DMS53 (cell line): ENCODE measurements at places on chromosomes 16 and 17.

DNA sequence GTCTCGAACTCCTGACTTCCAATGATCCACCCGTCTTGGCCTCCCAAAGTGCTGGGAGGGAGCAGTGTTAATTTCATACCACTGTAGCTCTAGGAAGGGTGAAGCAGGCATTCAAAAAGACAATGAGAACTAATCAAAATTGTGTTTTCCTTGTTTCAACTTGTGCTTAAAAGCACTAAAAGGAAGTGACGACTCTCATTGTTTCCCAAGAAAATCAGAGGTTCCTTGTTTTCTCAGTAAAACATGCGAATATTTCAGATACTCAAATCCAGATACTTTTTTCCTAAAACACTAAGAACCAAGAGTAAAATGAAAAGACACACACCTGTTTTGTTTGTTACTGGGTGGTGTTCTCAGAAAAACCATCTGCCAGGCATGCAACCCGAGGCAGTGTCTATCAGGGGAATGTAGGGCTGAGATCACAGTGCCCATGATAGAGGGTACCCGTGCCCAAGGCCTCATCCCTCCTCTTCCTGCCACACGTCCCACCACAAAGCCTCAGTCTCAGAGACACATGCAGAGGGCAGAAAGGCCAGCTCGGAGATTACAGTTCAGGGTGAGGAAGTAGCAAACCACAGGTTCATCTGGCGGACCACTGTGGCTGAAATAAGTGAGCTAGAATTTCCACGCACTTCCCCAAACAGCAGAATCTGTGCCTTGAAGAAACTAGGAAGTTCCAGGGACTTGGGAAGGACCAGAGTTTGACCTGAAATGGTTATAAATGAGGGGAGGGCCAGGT lies 33.7 kb downstream of the GINS3 start:
- DNase-seq: no peak

DNA sequence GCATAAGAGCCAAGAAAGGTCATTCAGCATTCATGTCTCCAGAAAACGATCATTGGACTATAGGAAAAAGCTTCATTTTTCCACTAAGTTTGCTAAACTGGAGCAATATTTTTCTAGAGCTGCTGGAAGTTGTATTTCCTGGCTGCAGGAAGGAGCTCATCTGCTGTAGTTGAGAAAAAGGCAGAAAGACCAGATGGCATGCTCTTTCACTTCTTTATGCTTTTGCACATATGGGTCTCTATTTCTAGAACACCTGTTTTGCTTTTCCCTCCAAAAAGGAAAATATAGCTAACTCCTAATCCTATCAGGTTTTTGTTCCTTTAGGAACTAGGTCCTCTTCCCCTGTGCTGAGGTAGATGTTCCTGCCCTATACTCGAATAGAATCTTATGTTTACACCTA lies 61.9 kb upstream of the HLF start:
- DNase-seq: no peak

DNA sequence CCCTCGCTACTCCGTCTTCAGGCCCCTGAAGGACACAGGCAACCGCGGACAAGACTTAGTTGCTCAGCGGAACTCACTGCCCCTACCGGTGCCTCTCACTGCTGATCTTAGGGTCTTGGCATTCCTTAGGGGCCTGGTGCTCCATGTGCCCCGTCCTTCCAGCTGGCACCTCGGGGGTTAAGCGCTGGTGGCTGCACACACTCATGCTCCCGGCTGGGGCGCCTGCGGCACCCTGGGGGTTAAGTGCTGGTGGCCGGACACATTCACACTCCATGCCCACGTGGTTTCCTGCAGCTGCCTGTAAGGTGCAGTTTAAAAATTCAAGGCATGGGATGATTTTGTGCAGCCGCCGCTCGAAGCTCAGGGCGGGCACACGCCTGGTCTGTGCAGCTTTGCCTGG lies 45.1 kb downstream of the BAIAP2 start:
- no peak for DNase-seq

DNA sequence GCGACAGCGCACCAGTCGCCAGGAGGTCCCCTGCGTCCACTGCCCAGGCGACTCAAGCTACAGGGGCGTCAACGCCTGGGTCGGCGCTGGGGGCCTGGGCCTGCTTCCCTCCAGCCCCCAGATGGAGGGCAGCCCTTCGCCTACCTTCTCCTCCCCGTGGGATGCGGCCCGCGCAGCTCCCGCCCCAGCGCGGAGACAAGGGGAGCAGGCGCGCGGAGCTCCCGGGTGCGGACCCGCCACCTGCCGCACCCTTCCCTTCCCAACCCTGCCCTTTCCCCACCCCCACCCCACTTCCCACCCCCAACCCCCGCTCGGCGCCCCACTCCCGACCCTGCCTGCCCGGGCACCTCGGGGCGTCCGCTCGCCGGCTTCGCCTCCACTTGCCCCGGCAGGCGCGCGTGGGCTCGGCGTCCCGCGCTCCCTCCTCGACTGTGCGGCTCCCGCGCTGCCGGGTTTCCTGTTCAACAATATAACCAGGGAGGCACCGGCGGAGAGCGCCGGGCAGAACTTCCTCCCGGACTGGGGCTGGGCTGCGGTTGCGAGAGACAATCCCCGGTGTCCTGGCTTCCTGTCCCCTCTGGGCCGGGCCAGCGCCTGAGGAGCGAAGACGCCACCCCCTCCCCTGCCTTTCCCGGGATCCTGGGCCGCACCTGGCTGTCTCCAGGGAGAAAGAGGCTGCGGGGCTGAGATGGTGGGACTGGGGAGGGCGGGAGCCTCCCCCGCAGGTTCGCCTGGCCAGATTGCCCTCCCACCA lies at the start of gene ARHGAP27:
TSS of gene ARHGAP27 (minus strand) at position 466 of the 754 bp plus-strand sequence. CDS start 2,591 bp downstream, outside the sequence.
- DNase-seq: peak; percentile 85

DNA sequence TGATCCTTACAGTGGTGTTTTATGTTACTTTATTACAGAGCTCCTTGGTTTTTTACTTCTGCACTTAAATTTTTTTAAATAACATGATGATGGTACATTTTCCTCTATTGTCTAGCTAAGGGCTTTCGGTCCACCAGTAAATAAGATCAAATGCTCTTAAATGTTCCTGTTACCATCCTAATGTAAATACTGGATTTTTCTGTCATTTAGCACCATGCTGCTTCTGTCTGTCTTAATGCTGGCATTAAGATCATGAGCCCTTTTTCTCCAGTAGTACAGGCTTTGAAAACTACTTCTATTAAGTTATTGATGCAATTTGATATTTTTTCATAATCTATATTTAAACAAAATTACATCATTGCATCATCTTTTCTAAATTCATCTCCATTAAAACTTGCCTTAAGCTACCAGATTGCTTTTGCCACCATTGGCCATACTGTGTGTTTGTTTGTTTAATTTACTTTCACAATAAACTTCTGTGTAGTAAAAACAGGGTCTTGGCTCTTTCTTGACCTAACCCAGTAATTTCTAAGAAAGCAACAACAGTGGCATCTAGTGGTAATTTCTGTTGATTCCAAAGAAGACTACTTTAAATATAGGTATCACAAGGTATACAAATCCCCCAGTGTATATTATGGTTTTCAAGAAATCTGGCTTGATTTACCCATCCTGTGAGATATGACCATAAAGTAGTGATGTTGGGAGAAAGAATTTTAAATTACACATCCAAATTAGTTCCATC lies 9.0 kb upstream of the PHAF1 start:
- DNase-seq: peak; percentile 33

GRCh38 chr16:27312580-27313421 lies 973 bp upstream of the IL4R start:
- no peak for DNase-seq

GRCh38 chr16:52191531-52192134 lies 355.3 kb downstream of the TOX3 start:
- DNase-seq: peak; percentile 84

- no peak for DNase-seq
These were observed 1466.0 kb upstream of the GOT2 start for GRCh38 chr16:60200161-60200560.

GRCh38 chr16:28609631-28610594 lies at the start of gene SULT1A1:
TSS of gene SULT1A1 (minus strand) at chr16:28610044. CDS start at chr16:28608855, 1,189 bp downstream.
- DNase-seq: no peak

DNA sequence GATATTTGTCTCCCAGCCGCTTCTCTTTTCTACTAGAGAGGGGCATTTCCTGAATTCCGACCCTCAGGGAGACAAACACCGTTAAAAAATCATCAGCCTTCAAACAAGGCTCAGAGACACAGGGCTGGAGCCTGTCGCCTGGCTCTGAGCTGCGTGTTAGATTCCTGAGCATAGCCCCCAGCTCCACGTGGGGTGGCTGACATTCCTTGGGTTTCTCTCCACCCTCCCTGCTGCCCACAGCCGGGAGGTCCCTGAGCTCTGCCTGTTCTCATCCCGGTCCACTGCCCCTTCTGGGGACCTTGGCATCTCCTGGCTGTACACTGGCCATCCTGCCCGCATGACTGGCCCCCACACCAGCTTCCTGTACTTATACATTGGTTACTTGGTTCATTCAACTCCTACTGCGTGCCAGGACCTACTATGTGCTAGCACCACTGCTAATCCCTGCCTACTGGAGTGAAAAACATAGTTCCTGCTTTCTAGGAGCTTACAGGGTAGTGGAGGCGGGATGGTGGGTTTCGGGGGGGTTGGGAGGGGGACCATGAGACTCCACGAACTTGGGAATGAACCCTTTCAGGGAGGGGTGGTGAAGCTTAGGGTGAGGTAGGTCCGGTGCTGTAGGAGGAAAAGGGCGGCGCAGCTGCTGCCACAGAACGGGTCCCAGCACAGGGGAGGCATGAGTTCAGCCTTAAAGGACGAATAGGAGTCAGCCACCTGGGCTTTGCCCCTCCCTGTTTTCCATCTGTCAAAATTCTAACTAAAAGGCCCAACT lies 52.1 kb upstream of the TMEM132E start:
- no peak for DNase-seq

DNA sequence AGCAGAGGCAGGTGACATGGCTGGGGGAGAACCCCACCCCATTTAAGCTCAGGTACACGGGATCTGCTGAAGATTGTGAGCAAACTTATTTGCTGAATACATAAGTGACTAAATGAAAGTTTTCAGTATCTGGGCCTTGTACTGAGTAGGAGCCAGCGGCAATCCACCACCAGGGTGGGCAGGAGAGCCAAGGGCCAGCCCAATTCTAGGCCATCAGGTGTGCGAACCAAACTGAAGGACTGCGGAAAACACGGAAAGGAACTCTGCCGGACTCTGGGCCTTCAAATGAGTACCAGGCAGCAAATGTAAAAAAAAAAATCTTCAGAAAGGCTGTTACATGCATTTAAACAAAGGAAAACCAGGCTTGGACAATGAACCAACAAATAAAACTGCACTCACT lies 19.7 kb downstream of the ARHGAP17 start:
- DNase-seq: no peak

- peak; percentile 69 for DNase-seq
These were observed 13.2 kb upstream of the RGS9 start for GRCh38 chr17:65123757-65124675.

- peak; percentile 37 for DNase-seq
These were observed 6.6 kb downstream of the DHODH start for GRCh38 chr16:72015124-72015523.

DNA sequence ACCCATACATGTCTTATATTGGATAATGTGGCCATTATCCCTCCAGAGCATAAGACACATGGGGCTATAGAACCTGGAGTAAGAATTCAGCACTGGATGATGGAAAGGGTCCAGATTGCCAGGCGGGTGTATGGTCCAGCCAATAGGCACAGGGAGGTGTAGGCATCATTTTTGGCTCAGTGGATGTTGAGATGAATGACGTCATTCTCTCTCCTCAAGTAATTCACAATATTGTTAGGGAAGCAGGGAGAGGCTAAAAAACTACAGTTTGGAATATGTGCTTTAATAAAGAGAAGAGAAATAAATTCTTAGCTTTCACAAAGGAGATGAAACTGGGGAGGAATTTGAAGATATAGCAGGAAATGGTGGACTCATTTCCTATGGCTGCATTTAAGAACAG lies 461.1 kb upstream of the GOT2 start:
- DNase-seq: no peak

DNA sequence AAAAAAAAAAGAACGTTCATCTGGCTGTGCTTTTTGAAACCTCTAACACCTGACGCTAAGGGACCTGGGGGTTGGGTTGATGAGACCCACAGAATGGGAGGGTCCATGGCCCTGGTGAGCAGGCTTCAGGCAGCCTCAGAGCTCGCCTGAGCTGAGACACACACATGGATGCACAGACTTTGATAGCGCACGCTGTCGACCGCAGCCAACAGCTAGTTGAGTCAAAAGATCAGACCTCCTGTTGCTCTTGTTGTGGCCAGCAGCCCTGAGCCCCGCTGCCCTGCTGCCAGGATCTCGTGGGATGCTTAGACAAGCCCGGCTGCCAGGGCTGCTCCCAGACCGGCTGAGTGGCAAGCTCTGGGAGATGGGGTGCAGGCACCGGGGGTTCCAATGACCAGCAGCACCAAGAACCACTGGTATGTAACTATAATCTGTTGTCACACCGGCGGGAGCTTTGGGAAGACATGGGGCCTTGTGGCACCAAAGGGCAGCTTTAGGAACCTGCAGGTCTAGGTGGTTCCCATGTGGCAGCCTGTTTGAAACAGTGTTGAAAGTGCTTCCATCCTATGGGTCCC lies 20.0 kb upstream of the MEAK7 start:
- DNase-seq: no peak

DNA sequence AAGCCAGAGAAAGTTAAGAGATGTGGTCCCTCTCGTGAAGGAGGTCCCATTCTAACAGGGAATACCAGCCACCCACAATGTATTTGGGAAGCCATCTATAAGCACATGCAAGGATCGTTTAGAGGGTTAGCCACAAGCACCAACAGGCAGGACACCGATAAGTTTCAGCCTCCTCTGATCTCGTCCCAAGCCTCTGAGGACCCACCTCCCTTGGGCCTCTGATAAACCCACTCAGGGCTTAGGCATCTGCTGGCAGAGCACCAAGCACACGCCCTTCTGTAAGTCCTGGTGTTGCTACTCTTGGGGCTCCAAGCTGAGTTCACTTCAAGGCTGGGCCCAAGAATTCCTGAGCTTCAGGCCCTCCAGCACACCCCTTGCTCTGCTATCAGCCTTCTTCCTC lies 5.4 kb upstream of the PNPO start:
- DNase-seq: no peak

DNA sequence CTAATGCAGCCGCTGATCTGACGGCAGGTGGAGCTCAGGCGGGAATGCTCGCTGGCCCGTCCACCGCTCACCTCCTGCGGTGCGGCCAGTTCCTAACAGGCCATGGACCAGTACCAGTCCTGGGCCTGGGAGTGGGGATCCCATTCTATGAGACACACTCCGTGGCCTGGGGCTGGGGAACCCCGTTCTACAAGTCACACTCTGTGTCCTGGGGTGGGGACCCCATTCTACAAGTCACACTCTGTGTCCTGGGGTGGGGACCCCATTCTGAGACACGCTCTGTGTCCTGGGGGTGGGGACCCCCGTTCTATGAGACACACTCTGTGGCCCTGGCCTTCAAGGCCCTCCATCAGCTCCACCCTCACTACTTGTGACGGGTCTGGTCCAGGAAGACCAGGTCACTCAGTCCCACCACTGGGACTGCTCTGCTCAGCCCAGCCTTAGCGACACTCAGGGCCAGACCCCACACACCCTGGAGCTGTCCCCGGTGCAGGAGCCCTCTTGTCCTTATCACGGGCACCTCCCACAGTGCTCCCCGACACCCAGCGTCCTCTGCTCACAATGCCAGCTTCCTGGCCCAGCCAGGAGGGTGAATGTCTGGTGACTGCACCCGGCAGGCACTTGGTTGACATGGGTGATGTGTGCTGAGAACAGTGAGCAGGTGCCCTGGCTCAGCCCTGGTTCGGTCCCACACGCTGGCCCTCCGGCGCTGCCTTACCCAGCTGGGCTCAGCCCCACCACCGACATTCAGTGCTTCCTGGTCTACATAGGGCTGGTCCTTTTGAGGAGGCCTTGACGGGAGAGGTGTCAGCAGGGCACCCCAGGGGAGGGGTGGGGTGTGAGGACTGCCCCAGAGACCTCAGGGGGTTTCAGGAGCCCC lies 89.1 kb downstream of the TBC1D16 start:
- DNase-seq: no peak

- DNase-seq: no peak
These were observed 19.0 kb downstream of the C17orf100 start for GRCh38 chr17:6670571-6670970.

- no peak for DNase-seq
These were observed 82.1 kb upstream of the NOL11 start for GRCh38 chr17:67635681-67636080.
